ENCODE measurements at places on chromosomes 6 and 20.

DNA sequence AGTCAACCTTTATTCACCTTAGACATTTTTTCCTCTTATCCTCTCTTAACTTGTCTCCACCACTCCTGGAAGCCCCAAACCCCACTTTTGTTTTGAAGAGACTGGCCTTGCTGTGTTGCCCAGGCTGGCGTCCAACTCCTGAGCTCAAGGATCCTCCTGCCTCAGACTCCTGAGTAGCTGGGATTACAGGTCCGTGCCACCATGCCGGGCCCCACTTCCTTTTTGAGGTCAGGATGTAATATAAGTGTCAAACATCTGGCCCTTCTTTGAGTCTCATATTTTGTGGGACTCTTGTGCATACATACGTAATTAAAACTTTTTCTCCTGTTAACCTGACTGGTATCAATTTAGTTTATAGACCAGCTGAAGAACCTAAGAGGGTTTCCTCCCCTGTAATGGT, 1.4 kb upstream of the CDK19 start:
- DNase-seq = peak; percentile 21

- DNase-seq = no peak
Measured at GRCh38 chr20:20953738-20954618, 152.2 kb downstream of the LINC00237 start.

- DNase-seq = no peak
Measured at GRCh38 chr20:47358672-47359529, 2.4 kb upstream of the ZMYND8 start.

DNA sequence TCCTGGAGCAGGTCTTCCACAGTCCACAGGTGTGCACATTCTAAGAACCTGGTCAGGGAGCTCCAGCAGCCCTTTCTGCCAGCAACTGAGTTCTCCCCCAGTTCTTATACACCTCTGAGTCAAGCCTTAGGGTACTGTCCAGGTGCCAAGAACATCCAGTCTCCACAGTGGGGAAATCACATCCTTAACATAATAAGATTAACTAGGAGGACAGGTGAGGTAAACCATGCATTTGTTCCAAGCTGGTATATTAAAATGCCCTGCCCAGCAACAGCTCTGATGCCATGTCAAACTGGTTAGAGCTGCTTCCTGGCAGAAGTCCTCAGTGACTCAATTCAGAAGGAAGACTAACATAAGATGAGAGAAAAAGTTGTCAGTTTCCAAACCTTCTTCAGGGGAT, 303.9 kb upstream of the SGK1 start:
- DNase-seq = no peak

DNA sequence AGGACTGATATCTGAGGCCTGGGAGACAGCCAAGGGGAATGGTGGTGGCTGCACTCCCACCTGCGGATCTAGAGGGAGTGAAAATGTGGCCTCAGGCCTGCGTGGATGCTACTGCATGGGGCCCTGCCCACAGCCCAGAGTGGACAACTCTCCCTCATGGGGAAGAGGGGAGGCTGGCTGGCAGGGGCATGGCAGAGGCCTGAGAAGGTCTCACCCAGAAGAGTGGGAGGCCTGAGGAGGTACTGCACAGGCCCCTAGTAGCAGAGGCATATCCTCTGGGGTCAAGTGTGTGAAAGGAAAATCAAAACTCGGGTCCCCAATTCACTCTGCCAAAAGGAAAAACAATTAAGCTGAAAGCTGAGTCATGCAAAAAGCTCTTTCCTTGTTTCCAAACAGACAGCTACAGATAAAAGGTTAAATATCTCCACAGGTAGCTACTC, 158.2 kb downstream of the AKAP7 start:
- DNase-seq = no peak

DNA sequence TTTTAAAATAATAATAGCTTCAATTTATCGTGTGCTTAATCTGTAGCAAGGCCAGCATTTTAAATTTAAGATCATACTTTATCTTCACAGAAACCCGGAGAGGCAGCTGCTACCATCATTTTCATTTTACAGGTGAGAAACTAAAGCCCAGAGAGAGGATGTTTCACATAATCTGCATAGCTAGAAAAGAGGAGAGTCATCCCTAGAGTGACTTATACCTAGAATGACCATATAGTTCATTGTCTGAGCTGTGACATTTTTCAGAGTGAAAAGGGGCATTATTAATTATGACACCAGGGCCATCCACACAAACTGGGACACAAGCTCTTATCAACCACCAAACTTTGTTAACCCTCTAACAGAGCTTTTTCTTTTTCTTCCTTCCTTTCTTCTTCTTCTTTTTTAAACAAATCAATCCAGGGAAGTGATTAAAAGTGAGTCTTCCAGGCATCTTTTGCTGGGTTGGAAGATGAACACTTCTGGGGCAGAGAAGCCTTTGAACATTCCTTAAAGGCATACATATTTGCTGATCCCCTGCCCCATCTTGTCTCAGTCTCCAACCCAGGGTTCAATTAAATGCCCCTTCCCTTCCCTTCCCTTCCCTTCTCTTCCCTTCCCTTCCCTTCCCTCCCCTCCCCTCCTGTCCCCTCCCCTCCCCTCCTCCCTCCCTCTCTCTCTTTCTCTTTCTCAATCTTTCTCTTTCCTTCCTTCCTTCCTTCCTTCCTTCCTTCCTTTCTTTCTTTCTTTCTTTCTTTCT, 272.5 kb upstream of the JAG1 start:
- DNase-seq = no peak

- DNase-seq = no peak
Measured at GRCh38 chr6:145904868-145905267, 59.3 kb downstream of the SHPRH start.

- no peak for DNase-seq
Measured at GRCh38 chr20:63940472-63941266, 15.5 kb downstream of the UCKL1 start.

DNA sequence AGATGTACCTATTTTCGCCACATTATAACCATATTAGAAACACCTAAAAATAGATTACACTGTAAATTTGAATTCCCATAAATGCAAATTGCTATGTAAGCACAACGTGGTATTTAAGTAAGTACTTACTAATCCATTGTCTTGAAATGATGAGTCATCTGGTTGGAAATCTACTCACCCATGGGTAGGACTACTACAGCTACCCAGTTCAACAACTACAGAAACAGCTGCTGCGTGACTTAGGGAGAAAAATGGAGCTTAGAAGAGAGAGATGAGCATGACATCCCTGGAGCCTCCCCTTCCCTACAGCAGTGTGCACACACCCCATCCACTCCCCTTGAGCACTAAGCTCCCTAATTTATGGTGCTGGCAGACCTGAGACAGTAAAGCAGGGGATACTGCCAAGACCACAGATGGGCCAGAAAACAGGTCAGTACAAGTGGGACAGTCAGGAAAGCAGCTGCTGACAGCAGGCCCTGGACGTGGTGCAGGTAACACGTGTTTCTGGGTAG, 26.9 kb downstream of the RRAGD start:
- no peak for DNase-seq

DNA sequence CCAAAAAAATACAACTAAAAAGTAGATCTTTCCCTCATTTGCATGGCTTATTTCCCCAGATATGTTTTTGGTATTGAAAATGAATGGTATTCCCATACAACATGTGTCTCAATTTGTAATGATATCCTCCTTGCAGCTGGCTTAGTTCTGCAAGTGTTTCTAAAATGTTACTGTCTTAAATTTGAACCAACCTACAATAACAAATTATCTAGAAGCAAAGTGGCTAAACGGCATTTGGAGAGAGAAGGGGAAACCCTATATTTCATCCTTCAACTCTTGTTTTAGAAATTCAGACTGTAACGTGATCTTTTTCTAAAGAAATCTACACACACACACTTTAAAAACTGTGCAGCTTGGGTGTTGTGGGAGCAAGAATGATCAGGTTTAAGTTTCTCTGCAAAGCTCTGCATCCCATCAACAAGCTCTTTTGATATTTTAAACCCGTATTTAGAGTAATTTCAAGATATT, 153.0 kb downstream of the SOBP start:
- DNase-seq = no peak

GRCh38 chr20:51446230-51446629, 96.3 kb downstream of the NFATC2 start:
- DNase-seq = no peak

DNA sequence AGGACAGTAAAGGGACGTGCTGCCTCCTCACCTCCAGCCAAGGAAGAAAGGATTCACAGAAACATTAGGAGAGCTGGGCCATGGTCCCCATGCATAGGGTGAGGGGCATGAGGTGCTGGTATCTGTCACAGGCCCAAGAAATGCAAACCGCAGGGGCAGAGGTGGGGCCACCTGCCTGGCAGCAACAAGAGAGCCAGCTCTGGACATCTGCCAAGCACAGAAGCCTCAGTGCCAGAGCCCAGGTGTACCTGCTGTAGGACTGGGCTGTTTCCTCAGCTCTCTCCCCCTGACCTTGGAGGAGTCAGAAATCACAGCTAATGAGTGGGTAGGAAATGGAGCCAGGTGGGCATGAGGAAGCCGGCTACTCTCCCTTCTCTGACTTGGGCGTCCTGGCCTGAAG, 45.3 kb downstream of the SLC2A12 start:
- DNase-seq = no peak

DNA sequence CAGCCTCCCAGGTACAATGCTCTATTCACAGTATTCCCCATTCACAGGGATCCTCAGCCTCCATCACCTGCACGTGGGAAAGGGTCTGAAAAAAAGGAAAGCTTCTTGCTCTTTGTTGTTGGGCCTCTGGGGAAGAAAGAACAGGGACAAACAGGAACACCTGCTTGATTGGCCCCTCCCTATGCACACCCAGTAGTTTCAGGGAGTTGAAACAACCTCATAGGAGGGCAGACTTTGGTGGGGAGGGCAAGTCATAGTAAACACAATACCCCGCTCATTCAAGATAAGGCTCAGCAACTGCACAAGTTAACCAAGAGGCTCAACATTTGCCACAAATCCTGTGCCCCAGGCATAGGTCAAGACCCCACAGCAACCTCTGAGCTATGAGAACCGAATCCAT, 1.7 kb downstream of the GHRH start:
- no peak for DNase-seq

DNA sequence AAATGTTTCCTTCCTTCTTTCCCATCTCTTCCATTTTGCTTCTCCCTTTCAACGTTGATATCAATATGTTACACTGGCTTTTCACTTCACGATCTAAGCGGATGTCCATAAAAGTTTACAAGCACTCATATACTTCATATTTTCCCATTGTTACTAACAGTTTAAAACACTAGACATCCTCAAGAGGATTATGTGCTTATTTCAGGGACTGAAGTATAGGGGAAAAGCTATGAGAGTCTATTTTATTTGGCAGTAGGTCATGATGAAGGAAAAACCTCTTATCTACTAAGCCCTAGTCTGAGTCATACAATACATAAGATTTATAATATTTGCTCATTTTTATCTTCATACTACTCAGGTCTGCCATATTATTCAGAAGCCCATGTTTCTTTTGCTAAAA, 20.6 kb upstream of the EPB41L2 start:
- DNase-seq = no peak

DNA sequence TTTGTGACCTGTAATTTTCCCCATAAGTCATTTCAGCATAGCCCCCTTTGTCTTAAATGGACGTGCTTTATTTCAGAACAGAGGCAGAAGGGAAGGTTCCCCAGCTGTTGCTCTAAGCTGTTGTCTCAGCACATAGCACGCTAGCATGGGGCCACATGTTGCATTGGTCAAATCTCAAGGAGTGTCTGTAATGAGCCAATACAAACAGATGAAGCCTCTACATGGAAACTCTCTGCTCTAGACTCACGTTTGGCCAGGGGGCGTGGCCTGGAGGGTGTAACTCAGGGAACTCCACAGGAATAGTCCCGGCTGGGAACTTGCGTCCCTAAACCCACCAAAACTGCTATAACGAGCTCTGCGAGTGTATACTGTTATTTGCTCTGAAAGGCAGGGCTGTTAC, 35.2 kb upstream of the SLC22A2 start:
- no peak for DNase-seq

- DNase-seq = no peak
Measured at GRCh38 chr6:81997090-81997926, 244.8 kb upstream of the TENT5A start.

DNA sequence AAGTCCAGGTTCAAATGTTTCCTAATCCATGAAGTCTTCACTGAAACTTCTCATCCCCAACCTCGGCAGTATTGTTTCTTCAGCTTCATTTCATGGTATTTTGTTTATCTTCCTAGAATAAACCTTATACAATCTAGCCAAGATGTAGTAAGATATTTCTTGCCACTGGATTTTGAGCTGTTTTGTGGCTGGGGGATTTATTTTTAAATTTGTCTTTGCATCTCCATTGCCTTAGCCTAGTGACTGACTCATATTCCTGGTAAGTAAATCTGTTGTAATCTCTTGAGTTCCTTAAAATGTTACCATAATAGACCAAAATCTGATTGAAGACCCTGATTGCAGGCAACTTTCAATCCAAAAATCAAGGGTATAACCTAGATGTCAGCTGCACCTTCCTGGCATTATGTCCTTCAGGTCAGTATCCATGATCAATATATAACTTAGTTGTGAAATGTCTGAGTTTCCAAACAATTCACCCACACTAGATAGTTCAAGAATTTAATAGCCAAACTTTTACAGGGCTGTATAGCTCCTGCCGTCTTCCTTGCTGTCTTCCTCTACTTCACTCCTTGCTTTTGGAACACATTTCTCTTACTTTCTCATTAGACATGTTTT, 4.7 kb upstream of the TRMT11 start:
- no peak for DNase-seq

GRCh38 chr6:133156689-133157088, 84.5 kb upstream of the EYA4 start:
- DNase-seq = no peak
